Activated T-cell treated with anti-CD3 and anti-CD28 coated beads for 1 hour (primary cell): ENCODE measurements at places on chromosomes 11 and 22.

- no peak for DNase-seq
Measured at GRCh38 chr22:19750507-19751490, 9.8 kb upstream of the TBX1 start.

GRCh38 chr11:119865661-119866156 lies 136.7 kb upstream of the NECTIN1 start:
- no peak for DNase-seq

DNA sequence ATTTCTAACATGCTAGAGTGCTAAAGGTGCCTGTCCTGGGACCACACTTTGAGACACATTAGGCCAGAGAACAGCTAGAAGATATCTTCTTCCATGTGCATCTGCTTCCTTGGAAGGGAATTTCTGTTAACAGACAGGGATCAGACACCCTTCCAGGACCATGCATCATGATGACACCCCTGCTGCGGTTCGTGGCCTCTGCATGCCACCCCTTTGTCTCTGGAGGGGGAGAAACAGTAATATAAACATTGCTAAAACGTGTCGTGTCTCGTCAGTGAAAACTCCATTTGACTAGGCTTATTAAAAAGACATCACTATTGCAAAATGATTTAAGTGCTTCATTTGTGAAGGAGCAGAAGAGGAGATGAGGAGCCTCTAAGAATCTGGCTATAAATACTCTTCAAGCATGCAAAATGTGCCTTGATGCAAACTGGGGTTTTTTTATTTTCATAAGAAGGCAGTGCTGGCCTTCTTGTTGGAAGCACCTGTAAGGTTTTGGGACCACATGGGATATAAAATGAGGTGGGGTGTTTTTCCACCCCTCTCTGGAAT lies 141.6 kb downstream of the MYO18B start:
- no peak for DNase-seq

GRCh38 chr11:3171931-3172560 lies 6.9 kb upstream of the OSBPL5 start:
- no peak for DNase-seq

DNA sequence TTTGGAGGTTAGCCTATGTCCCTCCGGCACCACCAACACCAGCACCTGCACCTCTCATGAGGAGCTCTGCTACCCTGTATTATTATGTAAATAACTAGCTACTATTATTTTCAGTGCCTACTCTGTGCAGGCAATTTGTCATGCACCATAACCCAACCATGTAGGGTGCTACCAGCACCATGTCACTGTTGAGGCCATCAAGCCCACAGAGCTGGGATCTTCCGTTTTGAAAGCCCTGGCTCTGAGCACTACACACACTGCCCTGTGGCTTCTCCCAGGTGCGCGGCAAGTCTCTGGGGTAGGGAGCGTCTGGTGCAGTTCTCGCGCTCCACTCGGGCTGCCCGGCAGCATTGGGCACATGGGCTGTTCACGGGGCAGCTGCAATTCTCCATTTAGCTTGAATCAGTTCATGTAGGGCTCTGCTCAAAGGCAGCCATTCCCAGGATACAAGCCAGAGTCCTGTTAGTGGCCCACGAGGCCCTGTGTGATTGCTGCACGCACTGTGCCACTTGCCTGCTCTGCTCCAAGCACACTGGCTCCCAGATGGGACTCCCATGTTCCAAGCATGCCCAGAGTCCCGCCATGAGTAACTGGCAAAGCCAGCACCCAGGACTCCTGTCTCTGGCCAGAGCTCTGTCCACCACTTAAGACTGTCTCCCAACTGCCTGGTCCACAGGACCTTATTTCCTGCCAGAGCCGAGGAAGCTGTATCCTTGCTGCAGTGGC lies 42.5 kb upstream of the CDON start:
- DNase-seq, result no peak

- DNase-seq, result no peak
Measured at GRCh38 chr22:47001288-47001687, 238.8 kb downstream of the TBC1D22A start.

- peak; percentile 30 for DNase-seq
Measured at GRCh38 chr11:130070109-130070845, 583 bp downstream of the APLP2 start.

DNA sequence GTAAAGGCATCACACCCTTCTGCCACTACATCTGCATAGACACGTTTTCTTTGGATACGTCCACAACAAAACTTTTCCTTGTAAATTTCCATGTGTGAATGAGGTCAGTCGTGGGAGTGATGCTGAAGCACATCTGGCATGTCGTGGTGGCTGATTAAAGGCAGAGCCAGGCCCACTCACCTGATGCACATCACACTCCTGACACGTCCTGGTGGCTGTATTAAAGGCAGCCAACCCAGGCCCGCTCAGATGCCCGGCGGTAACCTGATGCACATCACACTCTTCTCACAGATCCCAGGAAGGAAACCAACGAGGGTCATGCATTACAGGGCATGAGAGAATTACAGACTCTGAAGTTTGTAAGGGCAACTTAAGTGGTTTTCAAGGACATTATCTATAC lies 321.6 kb upstream of the B3GAT1 start:
- DNase-seq, result no peak

- no peak for DNase-seq
Measured at GRCh38 chr22:48452766-48453165, 1374.9 kb downstream of the BRD1 start.

GRCh38 chr22:24901448-24901847 lies 45.0 kb downstream of the LHFPL7 start:
- no peak for DNase-seq

DNA sequence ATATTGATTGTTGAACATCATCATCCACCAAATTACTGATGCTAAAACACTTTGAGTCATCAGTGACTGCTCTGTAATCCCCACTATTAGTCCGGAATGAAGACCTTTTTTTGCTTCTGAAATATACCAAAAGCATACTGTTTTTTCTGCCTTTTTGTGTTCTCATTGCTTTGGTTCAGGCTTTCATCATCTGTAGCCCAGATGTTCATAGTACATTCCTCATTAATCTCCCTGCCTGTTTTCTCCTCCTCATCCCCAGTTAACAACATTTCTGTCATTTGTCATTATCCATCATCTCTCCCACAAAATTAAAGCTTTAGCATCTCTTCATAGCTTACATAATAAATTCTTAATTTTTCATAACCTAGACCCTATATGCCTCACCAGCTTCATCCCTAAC lies 9.2 kb downstream of the CEP57 start:
- no peak for DNase-seq

GRCh38 chr22:27198518-27199035 lies 541.2 kb downstream of the MIAT start:
- DNase-seq, result no peak

GRCh38 chr22:43169310-43170130 lies 17.4 kb downstream of the TTLL12 start:
- DNase-seq, result no peak

DNA sequence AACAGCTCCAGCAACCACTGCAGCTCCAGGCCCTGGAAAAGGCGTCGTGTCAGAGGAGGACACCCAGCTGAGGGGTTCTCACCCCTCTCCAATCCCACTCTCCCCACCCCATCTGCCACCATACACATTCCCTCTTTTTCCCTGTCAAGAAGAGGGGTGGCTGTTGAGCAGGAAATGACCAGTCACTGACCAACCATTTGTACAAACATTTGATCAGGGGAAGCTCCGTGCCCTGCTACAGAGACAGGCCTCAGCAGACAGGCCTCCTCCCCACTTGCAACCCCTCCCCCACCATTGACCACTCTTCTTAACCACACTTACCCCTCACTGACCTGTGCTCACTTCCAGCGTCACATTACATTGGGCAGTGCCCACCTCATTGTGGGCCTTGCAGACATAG lies 2.3 kb upstream of the VSIG2 start:
- DNase-seq, result no peak

DNA sequence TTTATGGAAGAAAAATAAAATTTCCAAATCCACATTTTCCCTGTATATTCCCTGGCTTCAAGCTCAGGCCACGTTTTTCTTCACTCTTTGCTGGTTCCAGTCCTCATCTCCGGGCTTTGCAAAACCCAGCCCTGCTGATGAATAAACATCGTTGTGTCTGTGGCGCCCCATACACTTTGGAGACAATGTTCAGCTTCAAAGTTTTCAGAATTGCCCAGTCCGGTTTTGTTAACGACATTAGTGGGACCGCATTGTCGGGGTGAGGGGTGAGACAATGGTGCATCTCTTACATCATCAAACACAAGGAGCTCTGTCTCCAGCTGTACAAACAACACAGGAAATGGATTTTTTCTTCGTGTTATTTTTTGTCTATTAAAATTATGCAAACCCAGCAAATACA lies 53.4 kb upstream of the HTATIP2 start:
- DNase-seq, result no peak

- no peak for DNase-seq
Measured at GRCh38 chr11:33772870-33773269, 1.4 kb downstream of the FBXO3 start.

DNA sequence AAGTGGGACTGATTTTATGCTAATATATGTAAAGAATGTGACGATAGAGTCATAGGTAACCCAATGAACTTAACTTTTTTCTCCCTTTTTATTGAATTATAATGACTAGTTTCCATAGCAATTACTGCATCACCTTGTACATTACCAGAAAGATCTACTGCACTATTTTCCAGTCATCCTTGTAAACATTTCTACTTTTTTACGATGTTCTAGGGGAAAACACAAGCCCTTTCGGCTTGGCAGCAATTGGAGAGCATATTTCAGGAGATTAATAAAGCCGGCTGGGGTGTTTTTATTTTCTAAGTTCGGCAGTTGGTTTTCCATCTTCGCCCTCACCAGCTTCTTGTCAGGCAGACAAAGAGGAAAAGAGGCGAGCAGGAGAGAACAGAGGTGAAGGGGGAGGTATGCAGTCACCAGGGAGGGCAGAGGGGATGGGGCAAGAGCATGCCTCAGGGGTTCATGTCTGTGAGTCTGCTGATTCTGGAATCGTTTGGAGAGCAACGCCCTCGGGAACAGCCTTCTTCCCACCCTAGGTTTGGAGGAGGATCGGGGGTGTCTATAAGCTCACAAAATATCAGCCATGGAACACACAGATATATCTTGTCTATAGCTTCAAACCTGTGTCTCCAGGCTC lies 476.4 kb downstream of the MIAT start:
- DNase-seq, result no peak

DNA sequence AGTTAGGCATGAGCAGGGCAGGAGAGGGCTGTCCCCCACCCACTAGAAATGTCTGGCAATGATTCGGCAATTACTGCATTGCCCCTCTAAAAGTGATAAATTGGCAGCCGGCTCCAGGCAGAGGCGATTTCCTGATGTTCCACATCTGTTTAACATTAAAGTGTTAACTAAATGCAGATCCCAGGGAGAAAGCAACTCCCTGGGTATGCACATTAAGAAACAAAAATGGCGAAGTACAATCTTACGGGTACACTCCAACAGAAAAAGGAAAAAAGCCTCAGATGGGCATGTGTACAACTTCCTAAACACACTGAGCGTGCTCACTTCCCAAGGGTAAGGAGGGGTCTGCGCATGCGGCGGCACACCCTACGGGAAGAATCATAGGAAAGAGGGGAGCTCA lies 314.4 kb downstream of the CASP12 start:
- no peak for DNase-seq

GRCh38 chr11:17747131-17747955 lies 12.8 kb downstream of the KCNC1 start:
- DNase-seq, result no peak

- no peak for DNase-seq
Measured at GRCh38 chr11:28559492-28559891, 451.3 kb downstream of the METTL15 start.

- no peak for DNase-seq
Measured at GRCh38 chr22:46739094-46739870, 1.2 kb upstream of the CERK start.

DNA sequence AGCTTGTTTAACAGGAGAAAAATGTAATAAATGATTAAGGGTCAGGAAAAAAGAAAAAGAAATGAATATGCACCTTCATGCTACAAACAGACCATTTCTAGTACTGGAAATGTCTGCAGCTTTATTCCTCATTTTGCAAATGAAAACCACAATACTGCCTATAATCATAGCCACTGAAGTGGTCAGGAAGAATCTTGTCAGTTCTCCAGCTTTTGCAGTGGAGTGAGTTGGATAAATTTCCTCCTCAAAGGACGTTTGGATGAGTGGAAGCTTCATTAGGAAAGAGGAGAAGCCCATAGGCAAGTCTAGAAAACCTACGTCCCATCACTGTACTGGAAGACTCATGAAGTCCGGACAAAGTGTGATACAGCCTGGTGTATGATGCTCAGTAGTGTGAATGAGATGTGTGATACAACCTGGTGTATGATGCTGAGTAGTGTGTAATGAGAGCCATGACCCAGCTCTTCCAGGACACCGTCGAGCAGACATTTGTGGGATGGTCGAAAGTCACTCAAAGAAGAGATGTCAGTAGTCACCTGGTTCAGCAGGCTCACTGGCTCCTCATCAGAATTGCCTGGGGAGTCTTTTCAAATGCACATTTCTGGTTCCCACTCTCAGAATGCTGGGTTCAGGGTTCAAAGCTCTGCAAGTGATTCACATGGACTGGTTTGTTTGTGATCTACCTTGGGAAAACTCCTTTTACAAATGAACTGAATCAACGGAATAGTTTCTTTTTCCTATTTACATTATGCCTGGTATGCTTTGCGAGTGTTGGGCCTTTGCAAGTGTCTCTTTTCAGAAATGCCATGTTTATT lies 101.3 kb downstream of the PDHX start:
- no peak for DNase-seq

GRCh38 chr22:34587357-34588356 lies 478.3 kb upstream of the ISX start:
- no peak for DNase-seq

DNA sequence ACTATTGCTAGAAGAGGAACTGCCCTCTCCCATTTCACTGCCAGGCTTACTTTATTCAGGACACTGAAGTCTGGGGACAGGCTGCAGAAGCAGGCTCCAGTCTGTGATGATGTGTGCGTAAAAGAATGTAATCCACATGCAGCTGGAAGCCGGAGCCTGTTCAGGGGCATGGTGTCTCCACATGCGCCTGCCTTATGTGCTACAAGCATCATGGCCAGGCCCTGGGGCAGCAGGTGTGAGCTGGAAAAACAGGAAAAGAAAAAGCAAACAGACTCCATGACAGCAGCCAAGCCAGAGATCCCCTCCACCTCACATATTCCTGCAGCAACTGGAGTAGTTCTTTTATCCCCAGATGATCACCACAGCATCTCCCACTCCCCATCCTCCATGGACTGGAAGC lies 33.4 kb downstream of the ARFGAP2 start:
- no peak for DNase-seq

- DNase-seq, result no peak
Measured at GRCh38 chr11:33669598-33670249, 30.9 kb downstream of the C11orf91 start.

GRCh38 chr22:24265734-24266133 lies 4.9 kb upstream of the SPECC1L start:
- DNase-seq, result no peak

- DNase-seq, result no peak
Measured at GRCh38 chr11:128400382-128401203, 186.8 kb downstream of the ETS1 start.

GRCh38 chr11:135073870-135074269 lies 661.8 kb upstream of the B3GAT1 start:
- no peak for DNase-seq
